ENCODE measurements at places on chromosomes 3 and 15. TPM values are rescaled to one million over a fixed set of nuclear protein-coding genes. Genes with fewer than 3 reads are reported as not detected.

DNA sequence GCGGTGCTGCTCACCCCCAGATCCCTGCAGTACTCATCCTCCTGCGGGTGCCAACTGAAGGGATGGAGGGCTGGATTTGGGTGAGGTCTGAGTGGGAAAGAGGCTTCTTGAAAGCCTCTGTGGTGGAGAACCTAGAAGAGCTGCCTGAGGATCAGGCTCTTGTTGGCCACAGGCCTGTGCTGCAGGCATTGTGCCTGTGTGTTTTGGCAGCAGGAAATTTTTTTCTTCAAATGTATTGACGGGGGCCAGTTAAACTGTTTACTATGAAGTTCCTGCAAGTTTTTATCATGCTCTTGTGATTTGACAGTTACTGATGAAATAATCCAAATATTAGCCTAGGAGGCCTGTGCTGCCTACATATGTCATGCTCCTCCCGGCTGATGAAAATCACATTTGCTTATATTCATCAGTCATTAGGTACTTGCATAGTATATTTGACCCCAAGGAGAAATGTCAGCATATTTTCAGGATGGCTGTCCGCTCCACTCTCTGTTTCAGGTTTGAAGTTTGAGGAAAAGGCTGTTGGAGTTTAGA, 103.1 kb downstream of the THSD4 start:
- no peak for DNase-seq

- no peak for DNase-seq
Measured at GRCh38 chr3:126064627-126065258, 19.2 kb downstream of the SLC41A3 start.

GRCh38 chr3:151206201-151206600, 3.2 kb upstream of the GPR171 start:
- no peak for DNase-seq

NANOGP8 gene
- not detected for total RNA-seq

DNA sequence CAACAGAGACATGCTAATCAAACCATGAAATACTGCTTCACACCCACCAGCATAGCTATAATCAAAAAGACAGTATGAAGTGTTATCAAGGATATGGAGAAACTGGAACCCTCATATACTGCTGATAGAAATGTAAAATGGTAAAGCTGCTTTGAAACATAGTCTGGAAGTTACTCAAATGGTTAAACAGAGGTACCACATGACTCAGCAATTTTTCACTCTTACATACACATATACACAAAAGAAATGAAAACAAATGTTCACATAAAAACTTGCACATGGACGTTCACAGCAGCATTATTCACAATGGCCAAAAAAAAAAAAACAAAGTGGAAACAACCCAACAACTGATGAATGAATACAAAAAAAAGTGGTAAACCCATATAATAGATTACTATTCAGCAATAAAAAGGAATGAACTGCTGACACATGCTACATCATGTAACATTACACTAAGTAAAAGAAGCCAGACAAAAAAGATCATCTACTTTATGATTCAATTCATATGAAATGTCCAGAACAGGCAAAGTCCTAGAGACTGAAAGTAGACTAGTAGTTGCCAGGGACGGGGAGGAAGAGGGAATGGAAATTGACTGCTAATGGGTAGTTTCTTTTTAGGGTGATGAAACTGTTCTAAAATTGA, 23.2 kb downstream of the ZNF148 start:
- no peak for DNase-seq

Measured in renal cortical epithelial cell (primary cell).